ENCODE measurements at places on chromosomes 12 and 14.
A peak's percentile ranks its signal among the peaks of the same experiment; 100 is the strongest.

DNA sequence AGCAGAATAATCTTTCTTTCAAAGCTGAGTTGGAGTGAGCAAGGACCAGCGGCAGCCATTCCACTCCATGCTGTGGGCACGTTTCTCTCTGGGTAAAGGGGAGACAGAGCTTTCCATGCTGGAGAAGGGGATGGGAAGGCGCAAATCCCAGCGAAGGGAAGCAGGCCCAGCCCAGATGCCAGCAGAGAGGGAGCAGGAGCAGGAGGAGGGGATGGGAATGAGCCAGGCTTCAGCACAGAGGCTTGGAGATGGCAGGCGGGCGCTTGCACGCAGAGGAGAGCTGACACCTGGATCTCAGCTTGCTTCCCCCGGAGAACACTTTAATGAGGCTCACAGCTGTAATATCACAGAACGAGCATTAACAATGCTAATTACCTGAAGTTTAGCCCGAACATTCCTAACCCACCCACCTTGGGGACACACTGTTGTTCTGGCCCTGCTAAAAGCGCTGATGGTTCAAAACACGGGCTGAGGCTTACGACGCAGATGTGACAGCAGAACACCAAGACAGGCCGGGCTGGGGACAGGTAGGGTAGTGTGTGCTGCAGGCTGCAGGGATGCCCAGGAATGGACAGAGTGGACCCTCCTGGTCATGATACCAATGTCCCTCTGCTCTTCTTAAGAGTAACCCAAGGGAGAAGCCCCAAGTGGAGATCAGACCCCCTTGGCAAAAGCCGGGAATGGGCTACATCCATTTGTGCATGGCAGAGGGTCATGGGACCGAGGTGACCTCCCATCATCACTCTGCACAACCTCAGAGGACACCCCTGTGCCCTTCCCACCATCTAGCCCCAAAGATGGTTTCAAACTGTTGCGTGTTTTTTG is 288.6 kb downstream of the DPF3 start:
- no peak for DNase-seq

GRCh38 chr12:92756898-92757596 is 54.3 kb downstream of the PLEKHG7 start:
- DNase-seq: no peak

DNA sequence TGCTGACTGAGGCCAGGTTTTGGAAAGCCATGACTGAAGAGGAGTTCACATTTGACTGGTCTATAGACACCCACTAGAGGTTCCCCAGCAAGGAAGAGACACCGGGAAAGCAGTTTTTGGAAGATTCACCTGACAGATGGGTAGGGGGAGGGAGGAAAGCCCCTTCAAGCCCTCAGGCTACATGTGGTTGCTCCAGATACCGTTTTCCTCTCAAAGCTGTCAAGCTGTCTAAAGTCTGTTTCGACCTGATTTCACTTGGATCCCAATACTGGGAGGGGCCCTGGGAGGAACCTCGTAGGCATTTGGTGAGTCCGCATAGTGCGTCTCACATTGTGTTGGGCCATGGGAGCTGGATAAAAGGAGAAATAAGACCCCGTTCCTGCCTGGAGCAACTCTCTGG is 1.7 kb upstream of the LRP1 start:
- DNase-seq: no peak

DNA sequence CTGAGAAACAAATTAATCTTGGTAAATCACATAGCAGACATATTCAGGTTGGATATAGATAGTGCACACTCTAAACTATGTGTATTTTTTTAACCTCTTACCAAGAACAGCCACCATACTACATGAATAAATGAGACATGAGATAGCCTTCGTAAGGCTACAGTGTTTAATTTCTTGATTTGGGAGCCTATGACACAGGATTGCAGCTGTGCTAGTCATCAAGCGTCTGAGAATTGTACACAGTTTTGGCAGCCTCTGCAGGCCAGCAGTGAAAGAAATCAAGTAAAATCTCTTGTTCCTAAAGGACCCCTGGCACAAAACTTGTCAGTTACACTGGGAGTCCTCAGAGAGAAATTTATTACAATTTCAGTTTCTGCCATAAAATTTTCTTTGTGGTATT is 236.1 kb downstream of the C12orf50 start:
- no peak for DNase-seq

DNA sequence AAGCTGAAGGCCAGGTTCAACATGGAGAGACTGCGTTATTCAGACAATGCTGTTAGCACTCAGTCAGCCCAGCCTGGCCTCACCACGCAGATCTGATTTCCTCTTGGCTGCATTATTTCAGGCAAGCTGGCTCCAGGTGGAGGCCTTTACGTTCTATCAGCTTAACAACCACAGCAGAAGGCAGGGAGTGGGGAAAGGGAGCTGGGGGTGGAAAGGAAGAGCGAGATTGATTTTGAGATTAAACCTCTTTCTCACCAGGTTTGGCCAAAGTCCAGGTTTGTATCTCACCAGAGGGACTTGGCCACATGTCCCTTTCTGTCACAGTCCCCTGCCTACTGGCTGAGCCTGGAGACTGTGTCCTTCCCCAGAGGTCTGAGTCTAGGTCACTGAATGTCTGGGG is 543.7 kb upstream of the TMEM132C start:
- no peak for DNase-seq

DNA sequence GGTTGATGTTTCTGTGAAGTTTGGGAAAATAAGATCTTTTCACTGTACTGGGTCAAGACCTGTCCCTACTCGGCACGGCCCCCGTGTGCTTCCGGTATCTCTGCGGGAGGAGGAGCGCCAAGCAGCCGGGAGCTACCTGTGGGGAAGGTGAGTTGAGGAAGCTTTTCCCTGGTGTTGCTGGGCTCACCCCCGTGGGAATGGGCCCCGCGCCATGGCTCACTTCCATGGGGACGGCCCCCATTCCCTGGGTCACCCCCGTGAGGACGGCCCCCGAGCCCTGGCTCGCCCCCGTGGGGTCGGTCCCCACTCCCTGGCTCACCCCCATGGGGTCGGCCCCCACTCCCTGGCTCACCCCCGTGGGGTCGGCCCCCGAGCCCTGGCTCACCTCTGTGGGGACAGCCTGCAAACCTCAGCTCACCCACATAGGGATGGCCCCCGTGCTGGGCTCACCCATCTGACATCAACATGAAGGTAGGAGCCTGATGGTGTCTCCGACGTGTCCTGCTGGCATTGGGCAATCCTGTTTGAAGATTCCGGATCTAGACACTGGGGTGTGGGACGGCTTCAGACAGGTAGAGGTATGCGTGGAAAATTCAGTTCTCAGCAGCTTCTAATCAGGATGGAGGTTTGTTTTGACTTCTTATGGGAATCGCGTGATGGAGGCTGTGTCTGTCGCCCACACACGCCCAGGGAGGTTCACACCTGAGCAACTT is 9.1 kb downstream of the LRCOL1 start:
- no peak for DNase-seq

DNA sequence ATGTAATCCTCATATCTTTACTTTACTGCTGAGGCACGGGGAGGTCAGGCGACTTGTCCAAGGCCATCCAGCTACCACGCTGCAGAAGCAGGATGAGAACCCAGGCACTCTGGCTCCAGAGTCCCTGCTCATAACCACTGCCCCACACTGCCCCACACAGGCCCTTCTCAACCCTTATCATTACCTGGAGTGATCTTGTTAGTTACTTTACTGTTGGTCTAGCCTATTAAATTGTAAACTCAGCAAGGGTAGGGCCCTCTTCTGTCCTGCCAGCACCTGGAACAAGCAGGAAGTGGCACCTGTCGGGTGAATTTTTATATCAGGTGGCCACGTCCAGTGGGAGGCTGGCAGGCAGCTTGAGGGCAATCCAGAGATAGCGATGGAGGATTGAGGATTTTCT is 12.2 kb downstream of the FAIM2 start:
- DNase-seq: no peak

- no peak for DNase-seq
Measured at GRCh38 chr12:66063916-66064315, 66.6 kb downstream of the LLPH start.

GRCh38 chr14:56490379-56490778 is 89.2 kb upstream of the TMEM260 start:
- DNase-seq: no peak

DNA sequence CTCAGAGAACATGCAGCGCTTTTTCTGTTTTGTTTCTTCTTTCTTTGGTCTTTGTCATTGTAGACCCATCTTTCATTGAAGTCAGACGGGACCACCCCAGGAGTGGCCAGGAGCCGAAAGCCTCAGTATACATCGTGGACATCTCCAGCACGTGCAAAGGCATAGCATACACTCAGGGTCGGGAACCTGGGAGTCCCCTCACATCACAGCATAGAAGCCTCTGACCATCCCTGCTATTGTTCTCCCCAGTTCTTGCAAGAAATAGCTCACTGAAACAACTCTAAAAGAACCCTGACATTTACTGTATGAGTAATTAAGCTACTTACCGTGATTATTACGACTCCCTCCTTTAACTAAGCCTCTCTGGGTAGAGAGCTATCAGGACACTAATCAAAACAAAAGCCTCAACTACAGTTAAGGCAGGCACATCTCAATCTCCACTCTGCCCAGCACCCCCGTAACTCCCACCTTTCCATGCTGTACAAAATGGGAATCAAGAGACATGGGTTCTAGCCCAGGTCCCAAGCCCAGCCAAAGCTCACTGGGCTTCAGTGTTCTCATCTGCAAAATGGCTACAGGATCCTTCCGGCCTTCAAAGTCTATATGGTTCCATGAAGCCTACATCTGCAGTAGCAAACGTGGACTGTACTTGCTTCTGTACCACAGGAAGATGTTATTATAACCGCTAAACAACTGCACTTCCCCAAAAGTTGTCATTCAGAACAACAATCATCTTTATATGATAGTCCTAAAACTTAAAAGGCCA is 6.7 kb downstream of the CCDC88C start:
- DNase-seq: no peak

- DNase-seq: no peak
Measured at GRCh38 chr12:6056406-6057240, 67.8 kb downstream of the VWF start.

DNA sequence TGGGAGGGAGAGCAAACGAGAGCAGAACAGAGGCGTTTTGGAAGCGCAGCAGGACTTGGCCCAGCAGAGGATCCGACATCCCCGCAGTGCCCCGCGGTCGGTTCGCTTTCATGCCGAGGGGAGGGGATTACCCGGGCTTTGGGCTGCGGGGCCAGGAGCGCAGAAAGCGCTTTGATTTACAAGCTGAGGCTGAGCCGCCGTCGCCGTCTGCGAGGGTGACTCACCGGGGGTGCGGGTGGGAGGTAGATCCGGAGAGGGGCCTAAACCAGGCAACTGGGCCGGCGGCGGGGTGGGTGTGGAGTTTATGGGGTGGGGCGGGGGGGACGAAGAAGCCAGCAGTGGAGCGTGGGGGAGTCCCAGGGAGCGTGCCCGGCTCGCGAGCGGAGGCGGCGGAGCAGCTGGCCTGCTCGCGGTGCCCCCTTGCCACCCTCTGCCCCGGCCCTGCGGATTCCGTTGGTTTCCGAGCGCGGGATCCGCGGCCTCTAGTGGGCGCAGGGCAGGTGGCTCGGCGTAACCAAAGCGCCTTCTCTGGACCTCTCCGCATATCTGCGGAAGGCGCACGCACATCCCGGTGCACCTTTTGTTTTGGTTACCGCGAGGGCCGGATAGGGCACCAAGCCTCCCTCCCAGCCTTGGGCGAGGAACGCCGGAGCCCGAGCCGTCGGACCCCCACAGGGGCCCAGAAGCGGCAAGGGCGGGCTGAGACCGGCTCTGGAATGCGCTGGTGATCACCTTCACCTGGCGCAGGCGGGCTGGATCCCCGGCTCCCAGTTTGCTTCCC is 2.6 kb downstream of the SIX4 start:
- peak; percentile 45 for DNase-seq
